Posterior vena cava (tissue), 2 donors: ENCODE measurements at places on chromosomes 12 and 14. TPM values are rescaled to one million over a fixed set of nuclear protein-coding genes. Genes with fewer than 3 reads are reported as not detected.

- no peak for DNase-seq
These were observed 299.5 kb upstream of the NPAS3 start for GRCh38 chr14:32639208-32639607.

DNA sequence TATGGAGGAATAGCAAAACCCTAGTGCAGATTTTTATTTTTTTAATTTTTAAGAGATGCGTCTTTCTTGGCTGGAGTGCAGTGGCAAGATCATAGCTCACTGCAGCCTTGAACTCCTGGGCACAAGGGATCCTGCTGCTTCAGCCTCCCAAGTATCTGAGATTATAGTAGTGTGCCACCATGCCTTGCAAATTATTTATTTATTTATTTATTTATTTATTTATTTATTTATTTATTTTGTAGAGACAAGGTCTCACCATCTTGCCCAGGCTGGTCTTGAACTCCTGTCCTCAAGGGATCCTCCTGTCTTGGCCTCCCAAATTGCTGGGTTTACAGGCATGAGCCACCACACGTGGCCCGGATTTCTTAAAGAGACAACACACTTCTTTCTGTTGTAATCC is 1158.8 kb downstream of the AACS start:
- DNase-seq, result no peak

Gene GLRX5
- 21.7 TPM for total RNA-seq

DNA sequence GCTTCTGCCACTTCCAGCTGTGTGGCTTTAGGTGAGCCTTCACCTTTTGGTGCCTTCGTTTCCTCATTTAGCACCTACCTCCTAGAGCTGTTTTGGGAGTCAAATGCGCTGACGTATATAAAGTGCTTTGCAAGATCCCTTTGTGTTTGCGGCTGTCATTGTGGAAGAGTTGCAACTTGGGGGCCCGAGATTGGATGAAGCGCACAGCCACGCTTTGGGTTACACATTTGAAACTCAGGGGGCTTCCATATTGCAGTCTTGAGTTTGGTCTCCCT is 636 bp upstream of the ARL6IP4 start:
- no peak for DNase-seq

GRCh38 chr12:125100551-125101434 is 35.6 kb downstream of the AACS start:
- DNase-seq, result no peak

DNA sequence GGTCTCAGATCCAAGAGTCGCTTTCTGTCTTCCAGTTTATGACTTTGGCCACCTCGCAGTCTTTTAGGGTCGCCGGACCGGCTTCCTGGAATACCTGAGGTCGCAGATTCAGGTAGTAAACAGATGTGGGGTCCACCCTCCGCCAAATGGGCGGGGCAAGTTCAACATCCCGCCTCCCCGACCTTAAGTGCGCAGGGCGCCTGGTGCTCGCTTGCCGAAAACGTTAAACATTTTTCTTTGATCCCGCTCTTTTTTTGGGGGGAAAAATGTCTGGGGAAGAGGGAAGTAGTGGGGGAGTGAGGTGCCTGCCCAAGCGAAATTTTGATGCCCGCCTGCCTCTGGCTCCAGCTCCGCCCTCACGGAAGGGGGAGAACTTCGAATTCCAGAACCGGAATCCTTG is 73.9 kb upstream of the TBX5 start:
- no peak for DNase-seq

- DNase-seq, result no peak
These were observed 105.3 kb upstream of the HECTD1 start for GRCh38 chr14:31312934-31313333.

DNA sequence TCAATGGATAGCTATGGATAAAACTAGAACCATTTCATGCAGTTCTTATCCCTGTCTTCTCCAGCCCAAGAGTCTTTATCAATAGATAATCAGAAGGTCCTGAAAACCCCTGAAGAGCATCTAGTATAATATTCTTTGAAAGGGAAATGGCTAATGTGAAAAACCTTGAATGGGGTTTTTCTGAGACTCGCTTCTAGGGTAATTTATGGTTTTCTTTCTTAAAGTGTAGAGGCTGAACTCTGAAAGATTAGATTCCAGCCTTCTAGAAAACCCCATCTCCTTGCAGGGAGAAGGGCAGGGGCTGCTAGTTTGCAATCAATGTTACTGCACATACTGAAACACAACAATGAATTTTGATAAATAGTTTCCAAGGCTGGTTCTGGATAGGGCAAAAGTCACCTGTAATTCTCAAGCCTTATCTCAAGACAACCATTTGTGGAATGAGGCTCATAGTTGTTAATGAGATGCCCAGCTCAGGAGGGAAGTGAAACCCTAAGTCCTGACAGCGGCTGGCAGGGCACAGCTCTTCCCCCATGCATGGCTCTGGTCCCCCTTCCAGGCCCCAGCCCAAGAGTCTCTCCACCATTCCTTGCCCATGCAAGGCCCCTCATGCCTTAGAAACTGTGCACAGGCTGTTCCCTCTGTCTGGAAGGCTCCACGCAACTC is 33.7 kb upstream of the PYGL start:
- no peak for DNase-seq
